ENCODE measurements at places on chromosomes 5 and 9. TPM values are rescaled to one million over a fixed set of nuclear protein-coding genes. Genes with fewer than 3 reads are reported as not detected.
A peak's percentile ranks its signal among the peaks of the same experiment; 100 is the strongest.

The SLC24A2 gene
- polyA plus RNA-seq, result under 0.01 TPM

The SLC45A2 gene
- not detected for polyA plus RNA-seq

The PCDHA1 gene
- polyA plus RNA-seq, result 0.12 TPM

DNA sequence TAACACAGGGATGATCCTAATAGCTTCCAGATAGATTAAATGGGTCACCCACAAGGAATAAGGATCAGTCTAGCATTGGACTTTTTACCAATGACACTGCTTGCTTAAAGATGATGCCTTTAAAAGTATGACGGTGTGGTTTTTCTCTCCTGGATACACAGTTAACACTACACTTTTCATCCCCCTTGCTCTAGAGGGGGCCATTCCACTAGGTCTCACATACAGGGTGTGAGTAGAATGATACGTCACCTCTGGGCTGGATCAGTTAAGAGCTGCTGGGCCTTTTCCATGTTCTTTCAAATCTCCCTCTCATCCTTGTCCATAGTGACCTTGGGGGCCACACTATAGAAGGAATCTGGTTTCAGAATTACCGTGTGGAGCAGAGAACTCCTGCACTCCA lies 140.6 kb downstream of the FSTL4 start:
- no peaks in the 10 kb centered on the region for H3K27me3 ChIP-seq
- no peak overlapping the region for H3K27ac ChIP-seq
- no peaks in the 10 kb centered on the region for H3K36me3 ChIP-seq
- H3K4me3 ChIP-seq, result no peak overlapping the region
- DNase-seq, result no peak

- DNase-seq, result peak; percentile 71
- H3K27ac ChIP-seq, result peak overlapping the region; percentile 2
- H3K36me3 ChIP-seq, result no peaks in the 10 kb centered on the region
- peak overlapping the region; percentile 62 for H3K4me3 ChIP-seq
Measured at GRCh38 chr9:89606049-89606623, 1.3 kb downstream of the GADD45G start.

DNA sequence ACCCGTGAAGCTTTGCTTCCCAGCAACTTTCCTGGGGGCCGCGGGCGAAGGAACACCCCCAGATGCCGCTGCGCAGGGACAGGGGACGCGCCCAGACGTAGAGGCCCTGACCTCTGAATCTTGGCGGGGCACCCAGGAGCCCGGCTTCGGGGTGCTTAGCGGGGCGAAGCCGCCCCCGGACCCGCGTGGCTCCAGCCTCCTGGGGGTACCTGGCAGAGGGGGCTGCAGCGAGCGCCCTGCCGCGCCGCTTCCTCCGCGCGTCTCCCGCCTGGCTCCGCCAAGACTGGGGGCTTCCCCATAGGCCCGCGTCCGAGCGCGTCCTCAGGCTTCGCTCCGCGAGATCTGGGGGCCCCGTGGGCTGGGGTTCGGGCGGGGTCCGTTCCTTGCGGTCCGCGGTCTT lies 23.0 kb upstream of the ZNF782 start:
- peaks cover 17% of the 10 kb centered on the region for H3K27me3 ChIP-seq
- no peaks in the 10 kb centered on the region for H3K36me3 ChIP-seq
- no peaks in the 10 kb centered on the region for H3K4me1 ChIP-seq
- DNase-seq, result no peak
- H3K27ac ChIP-seq, result no peak overlapping the region

Data from fibroblast of lung (primary cell).